ENCODE measurements at places on chromosomes 1 and 21.
A peak's percentile ranks its signal among the peaks of the same experiment; 100 is the strongest.

DNA sequence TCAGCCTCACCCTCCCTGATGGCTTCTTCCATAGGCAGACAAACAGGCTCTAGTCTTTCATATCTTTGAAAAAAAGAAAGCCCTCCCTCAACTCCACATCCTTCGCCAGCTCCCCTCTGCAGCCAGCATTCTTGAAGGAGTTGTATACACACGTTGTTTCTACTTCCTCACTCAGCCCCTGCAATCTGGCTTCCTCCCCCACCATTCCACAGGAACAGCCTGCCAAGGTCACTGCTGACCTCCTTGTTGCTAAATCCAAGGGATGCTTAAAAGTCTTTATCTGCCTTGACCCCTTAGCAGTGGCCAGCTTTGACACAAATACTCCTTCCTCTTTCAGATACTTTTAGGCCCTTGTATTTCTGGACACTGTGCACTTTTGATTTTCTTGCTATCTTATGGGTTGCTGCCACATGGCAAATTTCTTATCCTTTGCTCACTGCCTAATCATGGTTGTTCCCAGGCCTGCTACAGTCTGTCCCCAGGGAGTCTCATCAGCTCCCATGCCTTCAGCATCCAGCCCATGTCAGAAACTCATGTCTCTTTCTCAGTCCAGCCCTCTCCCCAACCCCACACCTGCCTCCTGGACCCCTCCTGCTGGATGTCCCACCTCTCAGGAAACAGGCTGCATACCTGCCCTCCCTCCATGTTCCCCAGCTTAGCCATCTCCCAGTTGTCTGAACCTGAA lies 8.3 kb downstream of the FAM229A start:
- no peak for DNase-seq

DNA sequence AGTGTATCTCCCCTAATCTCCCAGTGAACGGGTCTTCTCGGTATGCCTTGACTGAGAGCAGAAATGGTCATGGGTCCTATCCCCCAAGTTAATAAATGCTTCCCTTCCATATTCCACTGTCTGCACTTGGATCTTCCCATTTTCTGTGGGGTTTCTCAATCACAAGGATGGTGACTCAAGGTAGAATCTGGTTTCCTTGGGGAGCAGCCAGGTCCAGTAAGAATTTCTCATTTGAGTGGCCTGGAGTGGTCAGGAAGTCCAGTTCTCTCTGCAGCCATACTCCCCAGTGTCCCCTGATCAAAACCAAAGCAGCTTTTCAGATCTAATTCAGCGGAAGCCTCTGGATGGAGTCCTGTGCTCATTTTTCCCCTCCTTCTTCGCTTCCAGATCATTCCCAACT lies 14.8 kb upstream of the SLC27A3 start:
- DNase-seq, result no peak

DNA sequence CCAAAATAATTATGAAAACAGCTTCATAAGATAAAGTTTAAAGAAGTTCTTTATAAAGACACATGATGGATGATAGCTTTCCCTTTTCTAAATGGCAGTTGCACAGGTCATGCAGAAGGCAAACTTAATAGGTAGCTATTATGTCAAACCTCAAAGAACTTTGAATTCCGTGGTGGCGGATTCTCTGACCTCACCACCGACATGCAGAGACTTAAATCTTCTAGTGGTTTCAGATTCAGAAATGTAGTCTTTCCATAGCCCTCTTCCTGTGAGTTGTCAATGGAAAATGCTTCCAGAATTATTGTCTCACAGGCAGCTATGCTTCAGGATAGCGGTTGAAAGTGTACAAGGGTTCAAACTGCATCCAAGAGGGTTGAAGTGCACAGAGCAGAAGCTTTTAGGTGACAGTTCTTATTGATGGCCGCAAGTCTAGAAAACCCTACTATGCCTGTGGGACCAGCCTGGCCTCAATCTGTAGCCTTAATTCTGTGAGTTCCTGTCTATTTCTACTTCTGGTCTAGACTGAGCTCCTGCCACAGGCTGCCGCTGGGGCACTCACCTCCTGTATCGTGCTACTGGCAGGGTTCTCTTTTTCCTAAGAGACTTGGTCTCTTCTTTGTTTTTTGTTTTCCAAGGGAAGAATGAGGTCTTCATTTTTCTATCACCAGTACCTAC lies 117.0 kb upstream of the ERRFI1 start:
- DNase-seq, result no peak

DNA sequence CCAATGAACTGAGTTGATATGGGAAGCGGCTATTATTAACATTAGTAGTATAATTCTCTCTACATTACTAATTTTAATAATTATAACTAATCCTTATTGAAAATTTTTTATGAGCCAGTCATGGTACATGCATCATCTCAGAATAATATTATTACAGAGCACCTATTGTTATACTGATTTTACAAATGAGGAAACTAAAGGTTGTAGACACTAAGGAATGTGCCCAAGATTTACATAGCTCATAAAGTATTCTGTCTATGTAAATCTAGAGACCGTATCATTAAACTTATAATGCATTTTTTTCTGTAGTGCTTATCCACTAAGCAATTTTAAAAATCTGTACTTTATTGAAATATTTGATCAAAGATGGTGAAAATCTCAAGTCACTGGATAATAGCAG lies 825.9 kb downstream of the PLA2G4A start:
- DNase-seq, result no peak

DNA sequence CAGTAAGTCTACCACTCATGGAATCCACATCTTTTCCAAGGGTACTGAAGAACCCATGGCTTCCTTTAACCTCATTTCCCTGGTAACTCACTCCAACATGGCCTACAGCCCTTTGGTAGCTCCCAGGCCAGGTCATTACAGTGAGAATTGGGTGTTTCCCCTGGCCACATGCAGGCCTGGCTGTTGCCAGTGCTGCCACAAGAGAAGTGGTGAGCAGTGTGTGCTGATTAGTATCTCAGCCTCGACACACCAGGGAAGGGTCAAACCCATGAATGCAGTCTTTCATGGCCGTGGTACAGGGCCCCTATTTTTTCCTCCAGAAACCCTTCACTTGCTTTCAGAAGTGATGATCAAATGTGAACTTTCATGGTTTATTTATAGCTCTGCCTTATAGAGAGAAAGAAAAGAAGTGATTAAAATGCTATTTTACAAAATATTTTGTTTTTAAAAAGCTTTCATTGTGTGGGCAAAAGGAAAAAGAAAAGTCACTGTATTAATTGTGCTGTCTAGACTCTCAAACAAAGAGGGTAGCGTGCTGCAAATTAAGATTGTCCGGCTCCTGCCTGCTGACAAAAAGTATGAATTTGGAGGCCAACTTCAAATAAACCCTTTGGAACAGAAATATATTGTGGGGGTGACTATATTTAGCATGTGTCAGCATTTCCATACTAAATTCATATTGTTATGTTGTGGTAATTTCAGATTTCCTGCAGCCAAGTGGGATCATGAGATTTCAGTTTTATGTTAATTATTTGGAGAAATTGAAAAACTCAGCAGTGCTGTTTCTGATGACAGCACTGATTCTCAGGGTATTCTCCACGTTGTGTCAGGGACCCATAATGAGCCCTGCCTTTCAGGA lies 62.0 kb upstream of the HOOK1 start:
- DNase-seq, result no peak

DNA sequence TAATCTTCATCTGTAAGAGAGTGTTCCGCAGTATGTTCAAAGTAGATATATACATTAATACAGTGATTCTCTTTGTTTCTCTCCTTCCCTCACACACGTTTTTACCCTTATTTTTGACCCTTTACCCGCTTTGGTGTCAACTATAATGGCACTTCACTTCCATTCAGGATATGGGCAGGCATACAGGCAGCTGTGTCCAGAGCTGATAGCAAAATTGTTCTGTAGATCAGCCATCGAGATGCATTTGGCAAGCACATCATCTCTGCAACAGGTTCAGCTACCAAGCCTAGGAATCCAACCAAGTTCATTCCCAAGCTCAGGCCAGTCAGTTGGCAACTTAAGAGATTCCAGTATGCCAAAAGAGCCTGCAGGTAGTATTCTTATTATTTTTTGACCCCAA lies 74.8 kb downstream of the FNBP1L start:
- DNase-seq, result no peak

DNA sequence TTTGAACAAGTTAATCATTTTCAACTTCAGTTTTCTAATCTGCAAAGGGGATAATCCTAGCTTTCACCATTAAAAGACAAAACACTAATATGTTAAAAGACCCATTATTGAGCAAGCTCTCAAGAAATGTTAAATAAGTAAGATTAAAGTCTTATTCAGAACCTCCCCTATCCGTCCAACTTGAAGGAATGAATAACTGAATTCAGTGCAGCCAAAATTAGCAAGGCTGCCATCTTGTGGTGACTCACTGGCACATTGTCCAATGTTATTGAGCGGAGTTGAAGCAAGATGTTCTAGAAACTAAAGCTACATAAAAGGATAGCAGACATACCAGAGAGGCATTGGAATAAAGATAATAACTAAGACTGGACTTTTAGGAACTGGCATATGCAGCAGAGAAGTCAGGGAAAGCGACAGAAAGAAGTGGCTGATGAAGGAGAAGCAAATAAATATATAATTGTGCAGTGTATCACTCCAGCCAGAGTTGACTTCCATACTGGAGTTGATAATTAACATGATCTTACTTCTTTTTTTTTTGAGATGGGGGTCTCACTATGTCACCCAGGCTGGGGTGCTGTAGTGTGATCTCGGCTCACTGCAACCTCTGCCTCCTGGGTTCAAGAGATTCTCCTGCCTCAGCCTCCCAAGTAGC lies 8.2 kb upstream of the CAP1 start:
- DNase-seq, result peak; percentile 58

GRCh38 chr1:201309416-201309815 lies 26.1 kb downstream of the PKP1 start:
- DNase-seq, result no peak

DNA sequence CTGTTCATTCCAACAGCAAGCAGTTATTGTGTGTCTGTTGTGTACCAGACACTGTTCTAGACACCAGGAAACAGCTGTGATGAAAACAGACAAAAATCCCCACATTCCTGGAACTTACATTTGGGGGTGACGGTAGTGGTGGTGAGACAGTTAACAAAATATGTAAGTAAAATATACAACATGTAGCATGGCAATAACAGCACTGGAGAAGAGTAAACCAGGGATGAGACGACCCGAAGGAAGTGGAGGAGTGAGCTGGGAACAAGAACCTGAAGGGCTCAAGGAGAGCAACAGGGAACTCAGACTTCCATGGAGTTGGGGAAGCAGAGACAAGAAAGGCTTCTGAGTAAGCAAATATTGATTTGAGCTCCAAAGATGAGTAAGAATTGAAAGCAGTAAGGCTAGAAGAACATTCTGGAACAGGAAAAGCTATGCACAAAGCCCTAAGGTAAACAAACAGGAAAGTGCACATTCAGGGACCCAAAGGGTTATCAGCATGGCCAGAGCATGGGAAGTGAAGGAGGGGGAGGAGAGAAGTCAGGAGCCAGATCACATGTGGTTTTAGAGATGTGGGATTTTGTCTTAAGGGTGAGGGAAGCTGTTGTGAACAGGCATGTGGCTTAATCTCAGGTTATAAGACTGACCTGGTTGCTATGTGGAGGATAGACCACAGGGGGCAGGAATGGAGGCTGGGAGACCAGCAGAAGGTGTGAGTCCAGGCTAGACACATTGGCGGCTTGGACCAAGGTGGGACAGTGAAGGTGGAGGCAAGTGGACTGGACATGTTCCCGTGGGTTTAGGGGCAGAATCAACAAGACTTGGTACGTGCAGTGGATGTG lies 7.3 kb downstream of the CSF1 start:
- DNase-seq, result no peak

DNA sequence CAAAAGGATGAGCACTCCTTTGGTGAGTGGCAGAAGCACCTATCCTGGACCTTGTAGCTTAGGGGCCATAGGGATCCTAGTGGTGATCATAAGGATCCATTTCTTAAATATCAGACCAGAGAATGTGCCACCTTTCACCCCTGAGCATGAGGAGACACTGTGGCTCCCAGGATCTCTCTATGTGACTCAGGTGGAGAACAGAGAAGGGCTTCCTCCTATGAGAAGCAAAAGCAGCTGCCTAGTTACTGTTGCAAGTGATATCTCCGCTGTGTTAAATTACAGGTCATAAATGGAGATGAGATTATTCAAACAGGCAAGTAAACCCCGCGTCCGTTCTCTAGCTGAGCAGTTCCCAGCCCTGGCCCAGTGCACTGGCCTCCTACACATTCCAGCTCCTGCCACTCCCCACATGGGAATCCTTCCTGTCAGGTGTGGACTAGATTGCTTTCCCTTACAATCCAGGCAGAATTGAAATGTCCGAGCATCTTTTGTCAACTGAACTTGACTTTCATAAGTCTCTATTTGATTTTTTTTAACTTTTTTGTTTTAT lies 26.3 kb downstream of the CLEC20A start:
- no peak for DNase-seq

- no peak for DNase-seq
These were observed 28.5 kb upstream of the ARHGAP29 start for GRCh38 chr1:94265906-94266305.

- no peak for DNase-seq
These were observed 39.9 kb upstream of the SRSF10 start for GRCh38 chr1:24020025-24020424.

- no peak for DNase-seq
These were observed 68.0 kb upstream of the CYP2J2 start for GRCh38 chr1:59994302-59995198.

GRCh38 chr1:6343506-6344405 lies 49.8 kb downstream of the ACOT7 start:
- peak; percentile 78 for DNase-seq

GRCh38 chr21:37686991-37687810 lies 229.1 kb downstream of the KCNJ6 start:
- no peak for DNase-seq

DNA sequence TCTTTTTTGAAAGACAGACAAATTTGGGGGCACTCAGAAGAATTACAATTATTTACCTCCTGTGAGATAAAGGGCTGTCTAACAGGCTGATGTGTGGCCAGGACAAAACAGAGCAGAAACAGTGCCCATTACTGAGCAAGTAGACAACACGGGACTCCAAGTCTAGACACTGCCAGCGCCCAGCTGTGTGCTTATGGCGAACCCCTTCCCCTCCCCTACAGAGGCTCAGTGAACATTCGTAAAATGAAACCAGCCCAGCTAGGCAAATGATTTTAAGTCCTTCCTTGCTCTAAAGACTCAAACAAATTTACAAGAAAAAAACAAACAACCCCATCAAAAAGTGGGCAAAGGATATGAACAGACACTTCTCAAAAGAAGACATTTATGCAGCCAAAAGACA lies 91.1 kb downstream of the RUNX1 start:
- DNase-seq, result no peak

DNA sequence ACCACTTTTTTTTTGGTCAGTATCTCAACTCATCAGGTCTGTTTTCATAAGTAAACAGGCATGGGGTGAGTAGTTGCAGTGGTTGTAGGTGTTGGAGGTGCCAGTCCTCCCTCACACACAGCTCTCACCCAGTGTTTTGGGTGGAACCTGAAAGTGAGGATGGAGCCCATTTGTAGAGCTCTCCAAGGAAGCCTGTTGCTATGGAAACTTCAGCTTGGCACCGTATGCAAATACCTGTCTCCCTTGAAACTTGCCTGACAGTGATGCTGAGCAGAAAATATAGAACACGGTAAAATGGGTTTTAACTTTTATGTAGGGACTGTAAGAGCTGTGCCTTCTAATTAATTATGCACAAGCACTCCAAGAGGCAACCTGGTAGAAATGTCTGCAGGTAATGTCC lies 214.1 kb downstream of the AJAP1 start:
- DNase-seq, result no peak
